Natural killer cell (primary cell): ENCODE measurements at places on chromosomes 4 and X. TPM values are rescaled to one million over a fixed set of nuclear protein-coding genes. Genes with fewer than 3 reads are reported as not detected.

EDNRA gene
- not detected for total RNA-seq

DNA sequence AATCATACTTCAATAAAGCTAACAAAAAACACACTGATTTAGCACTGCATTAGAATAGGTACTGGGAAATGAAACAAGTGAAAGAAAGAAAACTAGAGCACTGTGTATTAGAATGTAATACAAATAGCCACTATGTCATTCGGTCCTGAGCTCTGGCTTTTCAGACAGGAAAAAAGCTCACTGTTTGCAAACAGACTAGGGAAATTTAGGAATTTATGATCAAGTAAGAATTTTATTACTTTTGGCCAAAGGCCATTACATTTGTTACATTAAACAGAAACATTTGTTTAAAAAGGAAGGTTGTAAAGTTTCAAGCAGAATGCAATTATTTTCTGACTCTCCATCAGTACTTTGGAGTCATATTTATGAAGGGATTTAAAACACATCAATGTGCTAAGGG lies 68.7 kb downstream of the KLHL8 start:
- no peak for DNase-seq

DNA sequence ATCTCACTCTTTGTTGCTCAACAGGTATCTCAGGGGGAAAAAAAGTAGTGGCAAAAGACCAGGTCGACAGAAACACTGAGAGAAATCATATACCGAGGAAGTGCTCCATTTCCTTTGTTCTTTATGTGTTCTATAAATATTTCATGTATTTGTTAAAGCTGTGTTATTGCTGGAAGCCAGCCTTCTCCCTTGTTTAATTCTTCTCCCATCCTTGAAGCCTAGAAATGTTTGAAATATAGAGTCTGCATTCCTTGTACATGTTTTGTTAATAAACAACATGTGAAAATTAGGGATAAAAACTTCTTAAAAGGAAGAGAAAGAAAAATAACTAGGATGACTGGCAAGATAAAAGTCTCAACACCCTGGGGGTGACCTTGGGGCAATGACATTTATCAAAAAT lies 186.2 kb downstream of the ANKRD50 start:
- no peak for DNase-seq

DNA sequence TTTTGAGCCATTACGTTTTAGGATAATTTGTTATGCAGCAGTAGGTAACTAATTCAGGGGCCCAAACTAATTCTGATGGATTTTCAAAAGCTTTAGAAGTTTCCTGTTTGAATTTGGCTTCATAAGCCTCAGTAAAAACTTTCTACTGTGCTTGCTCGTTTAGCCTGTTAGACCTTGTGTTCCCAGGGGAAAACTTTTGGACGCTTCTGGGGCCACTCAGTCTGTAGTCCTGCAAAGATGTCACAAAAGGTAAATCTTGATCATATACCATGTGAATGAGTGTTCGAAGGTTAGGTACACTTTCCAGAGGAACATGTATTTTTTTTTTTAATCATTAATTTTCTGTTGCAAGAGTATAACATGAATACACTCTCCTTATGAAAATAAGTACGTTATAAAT lies 70.7 kb downstream of the SUPT20HL2 start:
- no peak for DNase-seq

- no peak for DNase-seq
Measured at GRCh38 chr4:20416800-20417199, 165.1 kb downstream of the SLIT2 start.

APELA gene
- not detected for total RNA-seq

DNA sequence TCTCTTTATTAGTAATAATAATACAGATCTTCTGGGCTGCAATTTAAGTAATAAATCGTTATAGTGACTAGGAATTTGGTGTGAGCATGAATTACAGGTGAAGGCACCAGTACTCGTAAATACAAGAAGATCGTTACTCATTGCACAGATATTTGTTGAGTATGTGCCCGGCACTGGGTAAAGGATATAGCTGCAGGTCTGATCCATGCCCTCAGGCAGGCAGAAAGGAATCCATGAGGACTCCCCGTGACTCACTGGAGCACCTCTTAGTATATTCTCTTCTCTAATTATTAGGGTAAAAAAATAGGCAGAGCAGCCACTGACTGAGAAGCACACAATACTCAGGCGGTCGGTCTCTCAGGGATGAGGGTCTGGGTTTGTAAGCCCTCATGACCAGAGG lies 868.3 kb downstream of the RAB28 start:
- DNase-seq, result no peak

TMEM35A gene
- not detected for total RNA-seq

GRCh38 chr4:7964890-7965662 lies 25.4 kb upstream of the AFAP1 start:
- DNase-seq, result peak; percentile 63

DNA sequence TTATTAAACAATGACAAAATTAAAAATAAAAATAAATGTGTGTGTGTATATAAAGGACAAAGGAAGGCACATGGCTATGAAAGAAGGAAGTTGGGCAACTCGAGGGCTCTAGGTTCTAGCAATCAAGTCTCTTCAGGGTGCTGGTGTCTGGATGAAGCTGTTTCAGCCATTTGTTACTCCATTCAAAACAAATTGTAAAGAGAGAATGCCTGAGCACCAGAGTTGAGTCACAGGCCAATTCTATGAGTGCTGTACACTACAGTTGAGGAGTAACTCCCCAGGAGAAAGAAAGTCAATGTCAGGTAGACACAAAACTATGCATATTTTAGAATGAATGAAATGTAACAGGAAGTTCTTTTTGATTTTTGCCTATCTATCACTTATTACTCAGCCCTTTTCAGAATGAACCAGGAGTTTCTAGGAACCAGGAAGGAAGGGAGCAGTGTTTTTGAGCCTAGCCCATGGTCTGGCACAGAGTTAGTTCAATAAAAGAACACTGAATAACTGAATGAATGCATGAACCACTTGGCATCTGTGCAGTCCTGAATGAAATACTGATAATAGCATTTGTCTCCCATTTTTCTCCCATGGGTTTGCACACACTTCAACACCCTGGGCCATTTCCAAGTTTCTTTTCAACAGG lies 151.7 kb upstream of the CPEB2 start:
- DNase-seq, result no peak

- DNase-seq, result no peak
Measured at GRCh38 chr4:632196-632790, 6.9 kb downstream of the PDE6B start.

DNA sequence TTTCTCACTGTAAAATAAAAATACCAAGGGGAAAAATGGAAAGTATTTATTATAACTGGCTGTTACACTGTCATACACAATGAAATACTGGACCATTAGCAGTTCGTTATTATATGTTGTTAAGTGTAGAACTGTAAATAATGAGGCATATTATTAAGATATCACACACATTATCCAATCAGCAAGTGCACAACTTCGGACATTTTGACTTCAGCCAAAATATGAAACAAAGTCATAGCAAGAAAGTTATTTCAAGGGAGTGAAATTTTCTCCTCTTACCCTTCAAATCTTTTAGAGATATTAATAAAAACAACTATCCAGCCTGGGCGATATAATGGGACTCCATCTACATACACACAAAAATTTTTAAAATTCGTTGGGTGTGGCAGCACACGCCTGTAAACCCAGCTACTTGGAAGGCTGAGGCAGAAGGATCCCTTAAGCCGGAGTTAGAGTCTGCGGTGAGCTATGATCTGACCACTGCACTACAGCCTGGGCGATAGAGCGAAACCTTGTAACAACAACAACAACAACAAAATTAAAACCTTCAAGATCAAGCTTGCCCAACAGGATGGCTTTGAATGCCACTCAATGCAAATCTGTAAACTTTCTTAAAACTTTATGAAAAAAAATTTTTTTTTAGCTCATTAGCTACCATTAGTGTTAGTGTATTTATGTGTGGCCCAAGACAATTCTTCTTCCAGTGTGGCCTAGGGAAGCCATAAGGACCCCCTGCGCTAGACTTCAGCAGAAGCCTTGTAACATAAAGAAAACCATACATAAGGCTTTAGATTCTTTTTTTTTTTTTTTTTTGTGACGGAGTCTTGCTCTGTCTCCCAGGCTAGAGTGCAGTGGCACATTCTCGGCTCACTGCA lies 1.3 kb upstream of the CISD2 start:
- DNase-seq, result no peak

DNA sequence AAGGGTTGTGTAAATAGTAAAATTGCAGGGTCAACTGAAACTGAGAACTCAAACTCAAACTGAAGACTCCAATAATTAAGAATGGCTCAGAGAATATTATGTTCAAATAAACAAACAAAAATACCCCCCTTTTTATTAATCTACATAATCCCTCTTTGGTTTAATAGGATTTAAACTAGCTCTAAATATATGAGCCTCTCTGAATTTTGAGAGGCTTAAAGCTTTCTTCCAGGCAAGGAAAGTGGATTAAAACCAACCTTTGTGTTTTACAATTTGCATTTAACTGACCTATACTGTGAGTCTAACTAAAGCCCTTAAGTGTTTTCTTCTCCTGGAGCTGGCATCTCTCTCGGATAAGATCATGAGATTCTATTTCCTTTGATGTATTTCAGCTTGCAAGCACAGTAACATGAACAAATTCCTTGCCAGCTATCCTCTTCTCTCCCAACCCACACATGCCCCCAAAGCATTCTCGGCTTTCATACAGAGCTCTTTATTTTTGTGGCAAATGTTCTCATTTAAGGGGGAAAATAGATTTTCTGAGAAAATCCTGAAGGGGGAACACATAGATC lies 1310.8 kb upstream of the AGA start:
- no peak for DNase-seq
